ENCODE measurements at places on chromosomes 11 and 22.

DNA sequence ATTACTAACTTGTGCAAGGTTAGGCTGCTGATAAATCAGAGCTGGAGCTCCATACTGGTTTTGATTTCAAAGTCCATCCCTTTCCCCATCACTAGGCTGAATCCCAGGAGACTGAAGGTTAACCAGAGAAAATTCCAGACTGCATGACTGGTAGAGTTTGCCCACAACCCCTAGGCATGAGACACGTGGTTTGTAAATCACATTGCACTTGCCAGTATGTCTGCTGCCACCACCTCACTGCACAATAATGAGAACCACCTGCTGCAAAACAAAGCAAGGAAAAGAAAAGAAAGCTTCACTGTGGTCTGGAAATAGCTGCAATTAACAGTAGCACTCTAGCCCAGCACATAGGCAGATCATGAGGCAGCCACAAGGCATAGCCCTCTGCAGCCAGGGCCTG, 67.6 kb upstream of the NTM start:
- peak; percentile 51 for DNase-seq

- DNase-seq = no peak
Observed at GRCh38 chr11:91296629-91297028, 928.0 kb upstream of the FAT3 start.

GRCh38 chr11:62393735-62394134, 25.1 kb upstream of the SCGB1A1 start:
- DNase-seq = no peak

GRCh38 chr11:30921811-30922210, 335.7 kb upstream of the MPPED2 start:
- DNase-seq = no peak

DNA sequence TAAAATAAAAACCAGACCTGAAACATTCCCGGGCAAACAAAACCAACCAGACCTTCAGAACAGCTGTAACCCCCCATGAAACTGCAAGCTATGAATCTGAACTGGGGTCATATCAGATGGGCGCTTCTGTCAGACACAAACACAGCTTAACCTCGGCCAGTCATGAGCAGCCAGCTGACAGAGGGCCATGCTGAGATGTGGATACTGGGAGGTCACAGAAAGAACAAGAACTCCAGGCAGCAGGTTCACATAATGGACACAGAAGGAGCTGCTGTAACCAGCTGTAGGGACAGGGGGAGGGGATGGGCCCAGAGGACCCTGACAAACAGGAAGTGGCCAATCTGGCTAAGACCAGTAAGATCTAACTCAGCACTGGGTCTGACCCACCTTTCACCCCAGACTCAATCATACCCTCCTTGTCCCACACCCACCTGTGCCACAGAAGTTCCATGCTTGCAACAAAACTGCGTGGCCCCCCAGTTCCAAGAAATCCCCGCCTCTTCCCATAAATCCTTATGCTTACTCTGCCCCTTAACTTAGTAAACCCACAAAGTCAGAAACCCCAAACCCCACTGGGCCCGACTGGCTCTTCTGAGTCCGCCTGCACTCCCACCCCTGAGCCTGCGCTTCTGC, 4.0 kb downstream of the APOL4 start:
- DNase-seq = peak; percentile 83

Data from eye (tissue), 1 donor.